ENCODE measurements at places on chromosomes 16 and 17. TPM values are rescaled to one million over a fixed set of nuclear protein-coding genes. Genes with fewer than 3 reads are reported as not detected.

DNA sequence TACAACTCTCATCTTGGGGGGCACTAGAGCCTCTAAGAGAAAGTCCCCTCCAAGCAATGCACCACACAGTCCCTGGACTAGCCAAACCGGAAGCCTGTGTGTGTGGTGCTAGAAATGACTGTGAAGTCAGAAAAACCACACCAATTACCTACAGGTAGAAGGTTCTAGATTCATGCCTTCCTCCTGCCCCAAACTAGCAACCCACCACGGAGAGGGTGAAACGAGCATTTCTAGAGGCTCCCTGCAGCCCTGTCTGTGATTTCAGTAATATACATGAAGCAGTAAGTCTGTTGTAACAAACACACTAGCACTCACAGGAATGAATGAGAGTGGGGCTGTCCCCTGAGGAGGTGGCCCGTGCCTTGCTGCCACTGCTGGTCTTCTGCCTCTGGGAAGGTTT lies 13.6 kb downstream of the ZFHX3 start:
- no peaks in the 10 kb centered on the region for H3K27me3 ChIP-seq
- peaks cover 48% of the 10 kb centered on the region for H3K4me1 ChIP-seq
- no peak for DNase-seq
- H3K27ac ChIP-seq: no peak overlapping the region
- no peak overlapping the region for H3K4me3 ChIP-seq
- no peaks in the 10 kb centered on the region for H3K36me3 ChIP-seq

- H3K27ac ChIP-seq: no peak overlapping the region
- no peaks in the 10 kb centered on the region for H3K27me3 ChIP-seq
- no peaks in the 10 kb centered on the region for H3K36me3 ChIP-seq
- H3K4me3 ChIP-seq: no peak overlapping the region
- DNase-seq: no peak
These were observed 3.2 kb upstream of the PABPN1L start for GRCh38 chr16:88869673-88869980.

DNA sequence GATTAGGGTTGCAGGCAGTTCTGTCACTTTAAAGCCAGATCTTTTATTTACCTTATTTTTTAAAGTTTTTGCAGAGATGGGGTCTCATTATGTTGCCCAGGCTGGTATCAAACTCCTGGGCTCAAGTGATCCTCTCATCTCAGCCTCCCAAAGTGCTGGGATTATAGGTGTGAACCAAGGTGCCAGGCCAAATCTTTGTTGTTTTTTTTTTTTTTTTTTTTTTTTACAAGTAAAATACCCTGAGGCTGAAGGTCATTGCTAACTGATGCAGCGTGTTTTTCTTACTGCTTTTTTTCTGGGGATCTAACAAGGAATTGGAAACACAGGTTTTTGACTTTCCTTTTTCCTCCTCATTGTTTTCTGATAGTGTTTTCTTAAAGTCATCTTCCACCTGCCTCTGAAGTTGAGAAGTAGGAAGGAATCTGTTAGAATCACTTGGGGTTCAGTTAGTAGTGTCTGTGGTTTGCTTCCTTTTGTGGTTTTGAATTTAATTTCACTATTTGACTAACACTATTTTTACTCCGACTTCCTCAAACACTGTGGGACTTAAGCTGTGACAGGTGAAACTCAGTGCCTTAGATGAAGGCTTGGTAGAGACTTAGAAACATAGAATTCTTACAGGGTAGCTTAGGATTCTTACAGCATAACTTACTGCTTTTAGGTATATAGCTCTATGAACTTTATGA lies 22.2 kb downstream of the CLTC start:
- no peak overlapping the region for H3K4me3 ChIP-seq
- H3K36me3 ChIP-seq: peaks cover 26% of the 10 kb centered on the region
- DNase-seq: no peak

DNA sequence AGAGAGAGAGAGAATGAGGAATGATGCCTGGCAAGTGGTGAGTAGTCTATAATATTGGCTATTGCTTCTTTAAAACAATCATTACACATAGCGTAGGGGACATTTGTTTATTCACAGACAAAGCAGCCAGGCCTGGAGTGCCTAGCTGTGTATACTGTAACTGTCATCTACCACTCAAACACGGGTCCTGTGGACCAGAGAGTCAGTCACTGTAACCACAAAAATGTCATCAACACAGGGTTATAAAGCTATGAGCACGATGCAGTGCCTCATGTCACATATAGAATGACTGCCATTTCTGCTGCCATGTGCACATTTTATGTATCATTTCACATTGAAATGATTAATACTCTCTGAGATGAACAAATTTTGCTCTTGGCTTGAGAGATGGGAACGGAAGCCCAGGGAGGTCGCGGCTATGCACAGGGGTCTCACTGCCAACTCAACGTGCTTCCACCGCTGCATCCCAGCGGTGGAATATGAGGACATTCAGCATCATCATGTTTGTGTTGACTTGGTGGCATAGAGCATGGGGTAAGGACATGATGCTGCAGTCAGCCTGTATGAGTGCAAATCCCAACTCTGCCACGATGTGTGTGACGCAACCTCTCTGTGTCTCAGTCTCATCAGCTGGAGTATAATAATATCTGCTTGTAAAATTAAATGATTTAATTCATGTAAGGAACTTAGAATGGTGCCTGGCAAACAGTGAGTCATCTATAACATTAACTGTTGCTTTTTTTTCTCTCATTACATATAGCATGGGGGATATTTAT lies 3.3 kb downstream of the MT1H start:
- peaks cover 22% of the 10 kb centered on the region for H3K27me3 ChIP-seq
- H3K27ac ChIP-seq: no peak overlapping the region
- H3K4me1 ChIP-seq: no peaks in the 10 kb centered on the region

DNA sequence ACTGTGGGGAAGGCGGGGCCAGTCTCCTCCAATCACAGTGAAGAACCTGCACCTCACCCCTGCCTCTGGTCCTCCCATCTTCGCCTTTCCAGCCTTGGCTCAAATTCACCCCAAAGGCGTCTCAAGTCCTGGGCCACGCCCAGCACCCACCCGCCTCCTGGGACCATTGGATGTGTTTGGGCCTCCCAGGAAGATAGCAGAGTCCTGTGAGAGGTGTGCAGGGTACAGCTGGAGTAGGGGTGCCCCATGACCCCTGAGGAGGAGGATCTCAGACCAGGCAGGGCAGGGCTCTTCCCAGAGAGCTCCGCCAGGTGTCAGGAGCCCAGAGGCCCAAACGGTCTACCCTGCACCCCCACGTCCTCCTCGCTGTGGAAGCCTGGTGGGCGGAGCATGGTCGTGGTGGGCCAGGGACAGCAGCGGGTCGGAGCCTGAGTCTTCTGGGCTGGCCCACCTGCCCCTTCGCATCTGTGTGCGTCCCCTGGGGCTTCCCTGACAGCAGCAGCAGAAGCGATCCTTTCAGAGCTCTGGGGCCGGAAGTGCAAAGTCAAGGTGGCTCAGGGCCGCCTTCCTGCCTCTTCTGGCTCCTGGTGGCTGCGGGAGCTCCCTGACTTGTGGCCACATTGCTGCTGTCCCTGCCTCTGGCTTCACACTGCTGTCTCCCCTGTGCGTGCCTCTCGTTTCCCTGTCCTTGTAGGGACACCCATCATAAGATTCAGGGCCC lies 34.9 kb upstream of the ZNF469 start:
- no peak overlapping the region for H3K27ac ChIP-seq
- no peak for DNase-seq
- no peak overlapping the region for H3K4me3 ChIP-seq
- no peaks in the 10 kb centered on the region for H3K36me3 ChIP-seq
- no peaks in the 10 kb centered on the region for H3K27me3 ChIP-seq
- H3K4me1 ChIP-seq: no peaks in the 10 kb centered on the region

DNA sequence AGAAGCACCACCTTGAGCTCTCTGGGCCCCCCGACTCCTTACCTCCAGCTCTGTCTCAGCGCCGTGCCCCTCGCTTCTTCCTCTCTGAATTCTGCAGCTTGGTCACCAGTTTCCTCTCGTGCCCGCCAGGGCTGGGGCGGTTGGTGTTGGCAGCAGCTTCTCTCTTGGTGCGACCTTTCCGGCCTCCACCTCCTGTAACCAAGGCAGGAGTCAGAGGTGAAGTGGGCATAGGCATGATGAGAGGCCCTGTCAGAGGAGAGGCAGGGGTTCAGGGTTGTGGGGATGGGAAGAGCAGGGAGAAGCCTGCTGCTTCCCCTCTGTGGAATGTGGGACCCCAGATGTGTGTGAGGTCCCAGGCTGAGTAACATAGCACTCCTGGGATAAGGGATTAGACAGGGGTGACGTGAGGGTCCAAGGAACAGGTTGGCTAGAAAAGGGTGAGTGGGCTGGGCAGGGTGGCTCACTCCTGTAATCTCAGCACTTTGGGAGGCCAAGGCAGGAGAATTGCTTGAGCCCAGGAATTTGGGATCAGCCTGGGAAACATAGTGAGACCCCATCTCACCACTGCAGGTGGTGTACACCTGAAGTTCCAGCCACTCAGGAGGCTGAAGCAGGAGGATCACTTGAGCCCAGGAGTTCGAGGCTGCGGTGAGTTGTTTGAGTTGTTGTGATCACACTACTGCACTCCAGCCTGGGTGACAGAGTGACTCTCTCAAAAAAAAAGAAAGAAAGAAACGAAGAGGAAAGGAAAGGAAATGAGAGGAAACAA lies 626 bp downstream of the NUPR1 start:
- no peaks in the 10 kb centered on the region for H3K4me1 ChIP-seq
- H3K36me3 ChIP-seq: no peaks in the 10 kb centered on the region
- H3K27ac ChIP-seq: no peak overlapping the region
- no peak for DNase-seq
- no peak overlapping the region for H3K4me3 ChIP-seq

- DNase-seq: no peak
- H3K27me3 ChIP-seq: no peaks in the 10 kb centered on the region
- H3K36me3 ChIP-seq: no peaks in the 10 kb centered on the region
- H3K27ac ChIP-seq: peak overlapping the region; percentile 4
- peaks cover 35% of the 10 kb centered on the region for H3K4me1 ChIP-seq
- no peak overlapping the region for H3K4me3 ChIP-seq
These were observed 282.5 kb upstream of the SALL1 start for GRCh38 chr16:51433599-51433998.

GRCh38 chr17:77456951-77457548 lies 316.3 kb downstream of the SEC14L1 start:
- no peak overlapping the region for H3K4me3 ChIP-seq
- no peaks in the 10 kb centered on the region for H3K36me3 ChIP-seq
- no peak for DNase-seq
- H3K27ac ChIP-seq: no peak overlapping the region

- H3K36me3 ChIP-seq: no peaks in the 10 kb centered on the region
- H3K4me1 ChIP-seq: no peaks in the 10 kb centered on the region
- DNase-seq: no peak
- no peaks in the 10 kb centered on the region for H3K27me3 ChIP-seq
- no peak overlapping the region for H3K27ac ChIP-seq
- H3K4me3 ChIP-seq: no peak overlapping the region
These were observed 39.9 kb downstream of the OTOA start for GRCh38 chr16:21703589-21704174.

- no peak overlapping the region for H3K27ac ChIP-seq
- no peaks in the 10 kb centered on the region for H3K27me3 ChIP-seq
- no peaks in the 10 kb centered on the region for H3K4me1 ChIP-seq
- DNase-seq: no peak
- no peak overlapping the region for H3K4me3 ChIP-seq
These were observed 10.6 kb upstream of the CPHXL2 start for GRCh38 chr16:75687361-75687760.

DNA sequence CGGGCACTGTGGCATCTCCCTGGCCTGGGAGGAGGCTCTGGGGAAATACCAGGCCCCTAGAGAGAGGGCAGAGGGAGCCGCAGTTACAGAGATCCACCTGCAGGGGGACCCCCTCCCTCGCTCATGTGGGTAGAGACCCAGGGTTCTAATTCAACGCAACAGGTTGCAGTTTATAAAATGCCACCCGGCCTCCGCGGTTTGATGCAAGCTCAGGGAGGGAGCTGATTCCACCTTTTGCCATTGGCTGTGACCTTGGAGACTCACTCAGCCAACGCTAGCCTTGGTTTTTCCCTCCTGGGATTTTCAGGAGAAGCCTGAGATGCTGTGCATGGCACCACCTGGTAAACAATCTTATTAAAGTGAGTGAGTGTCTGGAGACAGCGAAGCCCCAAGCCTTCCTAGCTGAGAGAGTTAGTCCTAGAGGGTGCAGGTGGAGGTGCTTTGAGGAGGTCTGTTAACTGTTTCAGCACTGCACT lies 12.1 kb downstream of the TTLL6 start:
- H3K4me1 ChIP-seq: peaks cover 50% of the 10 kb centered on the region
- peak overlapping the region; percentile 24 for H3K4me3 ChIP-seq
- H3K27me3 ChIP-seq: no peaks in the 10 kb centered on the region

DNA sequence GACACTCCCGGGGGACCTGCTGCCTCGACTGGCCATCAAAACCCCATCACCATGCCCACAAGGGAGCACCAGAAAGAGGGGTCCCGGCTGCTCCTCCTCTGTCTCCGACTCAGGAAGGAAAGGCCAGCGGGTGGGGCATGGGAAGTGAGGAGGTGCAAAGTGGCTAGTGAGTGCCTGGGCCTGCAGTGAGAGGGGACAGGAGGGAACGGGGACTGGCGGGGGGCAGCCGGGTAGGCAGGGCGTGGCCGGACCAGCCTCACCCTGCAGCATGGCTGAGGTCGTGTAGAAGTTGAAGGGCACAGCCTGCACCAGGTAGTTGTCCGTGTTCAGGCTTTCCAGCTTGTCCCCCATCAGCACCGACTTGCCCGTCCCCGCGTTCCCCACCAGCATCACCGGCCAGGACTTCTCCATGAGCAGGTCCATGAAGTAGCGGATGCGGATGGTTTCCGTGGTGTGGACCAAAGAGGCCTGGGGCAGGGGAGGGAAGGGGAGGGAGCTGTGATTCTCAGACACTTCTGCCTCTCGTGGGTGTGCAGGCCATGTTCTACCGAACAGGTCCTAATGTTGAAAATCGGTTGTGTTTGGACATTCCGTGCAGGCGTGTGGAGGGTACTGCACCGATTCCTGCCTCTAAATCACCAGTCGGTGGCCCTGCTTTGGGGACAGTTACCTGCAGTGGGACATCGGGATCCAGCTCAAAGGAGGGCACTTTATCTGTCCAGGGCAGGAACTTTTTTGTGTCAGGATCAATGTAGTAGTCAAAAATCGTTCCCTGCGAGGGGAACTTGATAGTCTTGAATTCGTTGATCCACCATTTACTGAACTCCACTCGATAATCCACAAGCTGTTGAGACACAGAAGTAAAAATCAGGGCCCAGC lies 91.7 kb downstream of the DNAH17 start:
- no peak for DNase-seq
- no peak overlapping the region for H3K27ac ChIP-seq
- peak overlapping the region; percentile 47 for H3K4me3 ChIP-seq
- peaks cover 7% of the 10 kb centered on the region for H3K4me1 ChIP-seq
- H3K36me3 ChIP-seq: no peaks in the 10 kb centered on the region

- DNase-seq: no peak
- H3K27ac ChIP-seq: no peak overlapping the region
- H3K4me1 ChIP-seq: no peaks in the 10 kb centered on the region
These were observed 127.7 kb downstream of the XYLT1 start for GRCh38 chr16:17343028-17343427.

The DNAI2 gene
- total RNA-seq: not detected

The MPV17L gene
- 6.3 TPM for total RNA-seq

The ABR gene
- total RNA-seq: 47.6 TPM

The NDE1 gene
- 78.1 TPM for total RNA-seq

The C16orf78 gene
- total RNA-seq: not detected

The MYO15A gene
- 0.44 TPM for total RNA-seq

Data from A673 (cell line).